ENCODE measurements at places on chromosomes 12 and 14.

GRCh38 chr12:121089031-121089812, 43.5 kb upstream of the P2RX7 start:
- DNase-seq, result peak; percentile 19

DNA sequence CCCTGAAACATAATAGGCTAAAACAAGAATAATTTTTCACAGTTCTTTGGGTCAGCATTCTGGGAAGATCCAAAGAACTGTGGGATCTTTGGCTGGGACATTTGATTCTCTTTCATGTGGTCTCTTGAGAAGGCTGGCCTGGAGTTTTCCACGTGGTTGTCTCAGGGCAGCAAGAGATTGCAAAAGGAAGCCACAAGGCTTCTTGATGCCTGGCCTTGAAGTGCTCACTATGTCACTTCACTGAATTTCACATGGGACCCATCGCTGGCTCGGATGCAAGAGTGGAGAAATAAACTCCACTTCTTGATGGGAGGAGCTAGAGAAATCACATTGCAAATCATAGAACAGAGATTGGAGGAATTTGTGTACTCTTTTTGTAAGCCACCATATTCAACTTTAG, 343.4 kb downstream of the MED13L start:
- DNase-seq, result no peak

DNA sequence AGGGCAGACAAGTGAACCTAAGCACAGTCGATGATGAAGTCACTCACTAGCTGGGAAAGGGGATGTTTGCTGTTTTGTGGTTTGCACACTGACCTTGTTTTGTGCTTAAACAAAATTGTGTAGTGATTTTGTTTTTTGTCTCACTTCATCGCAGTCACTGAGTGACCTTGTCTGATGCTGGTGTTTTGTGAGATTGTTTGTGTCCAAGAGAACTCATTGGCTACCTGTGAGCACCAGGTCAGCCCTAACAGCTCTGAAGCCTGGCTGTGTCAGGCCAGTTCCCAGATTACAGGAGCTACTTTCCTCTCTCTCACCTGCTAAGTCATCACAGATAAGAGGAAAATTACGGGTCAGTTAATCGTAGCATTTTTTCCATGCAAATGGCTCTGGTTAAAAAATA, 3.9 kb upstream of the ESYT1 start:
- DNase-seq, result no peak

- DNase-seq, result no peak
Observed at GRCh38 chr12:114294303-114294685, 111.7 kb downstream of the TBX5 start.

GRCh38 chr12:103249607-103250006, 246.2 kb downstream of the C12orf42 start:
- no peak for DNase-seq

DNA sequence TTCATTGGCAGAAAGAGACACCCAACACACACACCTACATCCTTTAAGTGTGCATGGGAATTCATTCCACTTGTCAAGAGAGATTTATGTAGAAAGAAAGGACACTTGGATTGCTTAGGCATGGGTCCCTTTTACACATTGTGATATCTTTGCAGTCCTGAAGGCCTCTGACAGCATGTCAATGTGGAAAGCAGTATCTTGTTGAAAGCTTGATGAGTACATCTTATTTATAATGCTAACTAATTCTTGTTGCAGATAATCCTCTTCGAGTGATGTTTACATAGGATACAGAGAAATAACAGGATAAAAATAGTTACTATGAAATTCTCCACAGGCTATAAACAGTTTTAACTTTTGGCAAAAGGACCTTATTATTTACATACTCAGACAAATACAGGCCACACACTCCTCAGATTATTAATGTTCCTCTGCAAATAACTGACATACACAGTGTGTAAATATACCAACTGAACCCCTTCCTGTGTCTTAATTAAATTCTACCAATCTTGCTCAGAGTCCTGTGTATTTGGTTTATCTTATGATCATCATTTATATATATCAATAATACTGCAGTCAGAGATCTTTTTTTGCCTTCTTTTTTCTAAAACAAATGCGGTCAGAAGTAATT, 111.8 kb upstream of the DIO2 start:
- no peak for DNase-seq

- DNase-seq, result no peak
Observed at GRCh38 chr12:122406701-122407164, 15.7 kb downstream of the CLIP1 start.

GRCh38 chr14:99687284-99688209, 3.4 kb downstream of the CYP46A1 start:
- DNase-seq, result peak; percentile 38

DNA sequence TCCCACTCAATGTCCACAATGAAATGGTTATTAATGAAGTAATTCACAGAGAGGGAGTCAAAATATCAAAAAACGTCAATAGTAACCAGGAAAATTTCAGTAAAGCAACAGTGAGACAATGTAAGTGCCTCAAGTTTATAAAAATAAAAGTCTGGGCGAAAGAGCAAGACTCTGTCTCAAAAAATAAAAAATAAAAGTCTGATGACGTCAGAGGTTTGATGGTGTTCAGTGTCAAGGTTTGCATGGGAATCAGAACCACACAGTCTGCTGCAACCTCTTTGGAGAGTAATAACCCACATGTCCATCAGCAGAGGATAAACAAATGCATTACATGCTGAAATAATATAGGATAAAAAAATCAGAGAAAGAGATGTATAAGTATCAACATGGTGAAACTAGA, 152.4 kb downstream of the ASCL1 start:
- no peak for DNase-seq

GRCh38 chr12:101325590-101325989, 45.7 kb downstream of the UTP20 start:
- DNase-seq, result no peak

- no peak for DNase-seq
Observed at GRCh38 chr12:127115468-127116035, 1151.4 kb upstream of the TMEM132C start.

DNA sequence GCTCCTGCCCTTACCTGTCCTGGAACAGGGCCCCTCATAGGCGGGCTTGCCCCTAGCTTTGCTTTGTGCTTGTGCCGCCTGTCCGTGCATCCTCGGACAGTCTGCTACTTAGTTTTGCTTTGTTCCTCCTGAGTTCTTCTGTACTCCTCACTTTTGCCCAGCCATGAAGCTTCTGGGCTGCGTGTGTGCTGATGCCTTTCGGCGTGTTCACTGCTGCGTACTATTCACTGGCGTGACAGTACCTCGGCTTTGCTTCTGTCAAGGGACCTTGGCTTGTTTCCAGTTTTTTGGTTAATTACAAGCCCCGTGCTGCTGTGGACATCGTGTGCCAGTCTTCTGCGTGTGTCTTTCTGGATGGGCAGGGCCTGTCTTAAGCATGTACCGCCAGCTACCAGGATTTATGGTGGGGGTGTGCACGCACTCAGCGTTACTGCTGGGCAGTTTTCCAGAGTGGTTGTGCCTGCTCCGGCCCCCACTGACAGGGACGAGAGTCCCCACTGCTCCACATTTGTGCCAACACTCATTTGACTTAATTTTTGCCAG, 2.5 kb downstream of the PACS2 start:
- no peak for DNase-seq

DNA sequence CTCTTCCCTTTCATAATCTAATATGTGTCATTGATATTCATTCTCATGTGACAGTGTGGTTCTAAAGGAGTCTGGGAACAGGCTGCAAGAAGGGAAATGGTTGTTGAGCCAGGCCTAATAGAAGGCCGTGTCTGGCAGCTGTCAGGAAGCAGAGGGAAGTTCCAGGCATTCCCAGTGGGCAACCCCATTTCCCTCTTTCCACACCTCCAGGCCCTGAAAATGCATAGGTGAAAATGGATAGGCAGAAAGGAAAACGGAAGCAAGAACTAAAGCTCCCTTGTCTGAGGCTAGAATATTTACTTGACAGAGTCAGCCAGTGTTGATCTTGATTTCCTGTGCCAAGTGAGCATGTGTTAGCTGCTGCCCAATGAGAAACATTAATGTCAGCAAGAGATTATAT, 97.7 kb downstream of the PPM1A start:
- no peak for DNase-seq

DNA sequence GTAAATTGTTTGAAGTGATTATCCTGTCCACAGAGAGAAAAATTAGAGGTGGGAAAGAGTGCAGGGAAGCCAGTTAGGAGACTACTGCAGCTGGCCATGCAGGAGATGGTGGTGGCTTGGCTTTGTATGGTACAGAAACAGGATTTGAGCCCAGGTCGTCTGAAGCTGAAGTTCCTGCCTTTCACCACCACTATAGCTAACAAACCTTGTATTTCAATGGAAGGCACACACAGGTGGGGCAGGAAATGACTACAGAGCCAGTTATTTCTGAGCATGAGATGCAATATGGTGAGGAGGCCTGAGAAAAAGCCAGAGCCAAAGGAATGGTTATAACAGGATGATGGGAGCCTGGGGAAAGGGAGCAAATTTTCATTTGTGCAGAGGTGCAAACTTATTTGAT, 103.9 kb downstream of the BTG1 start:
- DNase-seq, result no peak

GRCh38 chr14:105167303-105168092, 1.1 kb downstream of the JAG2 start:
- DNase-seq, result peak; percentile 57

DNA sequence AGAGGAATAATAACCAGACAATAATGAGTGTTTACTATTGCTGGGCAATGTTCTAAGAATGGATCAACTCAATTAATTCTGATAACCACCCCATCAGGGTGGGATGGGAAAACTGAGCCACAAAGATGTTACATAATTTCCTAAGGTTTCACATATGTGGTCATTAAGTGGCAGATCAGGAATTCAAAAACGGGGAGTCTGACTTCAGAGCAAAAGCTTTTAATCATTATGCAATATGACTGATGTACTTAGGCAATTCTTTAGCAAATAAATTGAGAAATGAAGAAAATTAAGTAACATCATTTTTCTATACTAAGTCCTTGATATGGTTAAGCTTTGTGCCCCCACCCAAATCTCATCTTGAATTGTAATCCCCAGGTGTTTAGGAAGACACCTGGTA, 53.4 kb downstream of the PLCZ1 start:
- no peak for DNase-seq

GRCh38 chr14:75295491-75296345, 17.1 kb downstream of the FOS start:
- DNase-seq, result peak; percentile 77
